CD4-positive, alpha-beta T cell treated with Interleukin-10 for 1 hour (primary cell): ENCODE measurements at places on chromosomes 12 and 14.

GRCh38 chr14:87967496-87967895, 25.5 kb downstream of the GALC start:
- DNase-seq = no peak

- DNase-seq = no peak
Measured at GRCh38 chr14:71583194-71583593, 349.0 kb upstream of the RGS6 start.

DNA sequence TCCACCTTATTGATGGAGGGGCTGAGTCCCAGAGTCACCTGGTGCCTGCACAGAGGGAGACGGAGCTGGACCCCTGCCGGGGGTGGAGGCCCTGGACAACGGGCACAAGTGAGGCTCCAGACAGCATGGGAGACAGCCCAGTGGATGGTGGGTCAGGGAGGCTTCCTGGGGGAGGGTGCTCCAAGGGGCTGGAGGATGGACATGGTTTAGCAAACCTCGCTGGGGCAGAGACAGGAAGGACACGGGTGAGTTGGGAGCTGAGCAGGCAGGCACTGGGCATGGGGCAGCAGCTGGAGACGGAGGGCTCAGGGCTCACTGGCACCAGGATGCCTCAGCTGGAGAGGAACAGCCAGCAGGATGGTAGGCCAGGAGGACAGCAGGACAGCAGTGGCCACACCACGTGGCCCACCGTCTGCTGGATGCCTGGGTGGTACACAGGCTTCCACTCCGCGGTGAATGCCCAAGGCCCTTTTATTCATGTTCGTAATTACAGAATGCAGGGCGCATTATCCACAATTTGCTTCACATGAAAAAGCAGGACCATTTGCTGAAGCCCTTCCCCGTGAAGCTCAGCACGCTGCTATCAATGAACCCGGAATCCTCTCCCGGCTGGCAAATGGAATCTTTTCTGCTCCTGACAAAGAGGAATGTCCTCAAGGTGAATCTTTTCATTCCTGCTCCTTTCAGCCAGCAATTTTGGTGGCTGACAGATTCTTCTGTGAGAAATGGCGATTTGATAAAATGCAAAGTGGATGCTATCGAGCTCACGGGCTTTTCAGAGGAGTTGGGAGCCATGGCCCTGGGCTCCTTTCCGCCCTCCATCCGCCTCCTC, 138.1 kb upstream of the C14orf180 start:
- DNase-seq = no peak

GRCh38 chr12:99043319-99043914, 398.3 kb downstream of the APAF1 start:
- peak; percentile 42 for DNase-seq

- no peak for DNase-seq
Measured at GRCh38 chr12:98227162-98227561, 288.2 kb upstream of the TMPO start.

DNA sequence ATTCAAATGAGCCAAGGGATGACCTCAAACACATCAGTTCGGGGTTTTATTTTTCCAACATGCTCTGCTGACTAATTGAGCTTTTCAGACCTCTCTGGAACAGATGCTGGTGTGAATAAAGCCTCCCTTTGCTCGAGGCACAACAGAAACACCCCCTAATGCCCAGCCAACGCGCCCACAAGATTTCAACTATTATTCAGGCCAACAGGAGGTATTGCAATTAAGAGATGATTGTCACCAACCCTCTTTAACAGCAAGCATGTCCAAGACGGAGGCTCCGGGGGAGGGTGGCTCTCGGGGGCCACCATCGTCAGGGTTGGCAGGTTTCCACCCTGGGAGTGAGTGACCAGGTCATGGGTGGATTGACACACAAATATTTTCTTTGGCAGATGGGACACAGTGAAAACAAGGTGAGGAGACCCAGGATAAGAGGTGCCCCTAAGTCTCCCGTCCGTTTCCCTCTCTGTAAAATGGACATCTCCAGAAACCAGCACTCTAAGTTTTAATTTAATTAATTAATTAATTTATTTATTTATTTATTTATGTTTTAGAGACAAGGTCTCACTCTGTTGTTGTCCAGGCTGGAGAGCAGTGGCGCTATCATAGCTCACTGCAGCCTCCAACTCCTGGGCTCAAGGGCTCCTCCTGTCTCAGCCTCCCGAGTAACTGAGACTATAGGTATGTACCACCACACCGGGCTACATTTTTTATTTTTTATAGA, 56.1 kb downstream of the MAP1LC3B2 start:
- DNase-seq = no peak

DNA sequence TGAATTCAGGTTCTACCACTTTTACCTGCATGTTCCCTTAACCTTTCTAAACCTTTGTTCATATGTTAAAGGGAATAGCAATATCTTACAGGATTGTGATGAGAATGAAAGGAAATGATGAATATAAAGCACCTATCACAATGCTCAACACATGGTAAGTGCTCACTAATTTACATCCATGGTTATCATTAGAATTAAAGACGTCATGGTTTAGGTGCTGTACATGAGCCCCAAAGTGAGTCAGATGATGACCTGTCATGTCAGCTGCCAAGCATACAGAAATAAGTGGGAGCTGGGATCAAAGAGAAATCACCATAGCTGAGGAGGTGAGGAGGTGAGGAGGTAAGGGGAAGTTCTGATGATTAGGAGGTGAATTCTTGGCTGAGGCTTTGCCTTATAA, 135.9 kb upstream of the ATP2B1 start:
- no peak for DNase-seq

- no peak for DNase-seq
Measured at GRCh38 chr14:72680853-72681640, 212.9 kb downstream of the DPF3 start.

DNA sequence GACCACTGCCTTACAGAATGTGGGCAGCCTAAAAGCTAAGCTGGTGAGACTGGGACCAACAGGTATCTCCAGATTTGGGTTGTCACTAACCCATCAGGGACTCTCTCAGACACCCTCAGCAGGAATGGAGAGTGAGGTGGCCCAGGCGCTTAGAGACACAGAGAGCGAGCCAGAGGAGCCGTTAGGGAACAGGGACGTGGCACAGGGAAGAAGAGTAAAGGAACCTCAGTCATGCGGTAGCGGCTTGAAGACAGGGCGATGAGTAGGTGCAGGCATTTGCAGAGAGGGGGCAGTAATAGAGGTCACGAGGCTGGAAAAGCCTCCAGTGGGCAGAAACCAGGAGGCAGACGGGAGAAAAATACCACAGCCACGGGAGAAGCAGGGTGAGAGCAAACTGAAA, 158.0 kb upstream of the CCND2 start:
- DNase-seq = no peak

- DNase-seq = no peak
Measured at GRCh38 chr14:104299993-104300761, 161.8 kb downstream of the KIF26A start.

GRCh38 chr14:97920201-97920600, 1123.0 kb downstream of the VRK1 start:
- no peak for DNase-seq
